Activated naive CD8-positive, alpha-beta T cell treated with anti-CD3 and anti-CD28 coated beads, Interleukin-2, amount 50 U/mL, for 16 hours (primary cell): ENCODE measurements at places on chromosomes 13 and 19.

DNA sequence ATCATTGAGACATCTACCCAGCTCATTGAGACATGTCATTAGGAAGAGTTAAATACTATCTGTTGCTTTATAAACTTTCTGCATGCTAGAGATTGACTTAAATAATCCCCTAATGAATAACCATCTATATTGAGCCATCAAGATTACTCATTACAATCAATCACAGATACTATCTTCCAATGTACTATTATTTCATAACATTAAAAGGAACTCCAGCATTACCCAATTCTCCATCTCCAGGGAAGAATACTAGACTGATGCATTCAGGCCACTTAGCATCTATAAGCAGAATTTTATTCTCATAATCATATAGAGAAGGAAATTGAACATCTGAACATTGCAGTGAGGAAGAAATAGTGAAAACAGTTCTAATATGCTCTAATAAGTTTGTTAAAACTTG is 8.0 kb downstream of the EPSTI1 start:
- no peak for DNase-seq

DNA sequence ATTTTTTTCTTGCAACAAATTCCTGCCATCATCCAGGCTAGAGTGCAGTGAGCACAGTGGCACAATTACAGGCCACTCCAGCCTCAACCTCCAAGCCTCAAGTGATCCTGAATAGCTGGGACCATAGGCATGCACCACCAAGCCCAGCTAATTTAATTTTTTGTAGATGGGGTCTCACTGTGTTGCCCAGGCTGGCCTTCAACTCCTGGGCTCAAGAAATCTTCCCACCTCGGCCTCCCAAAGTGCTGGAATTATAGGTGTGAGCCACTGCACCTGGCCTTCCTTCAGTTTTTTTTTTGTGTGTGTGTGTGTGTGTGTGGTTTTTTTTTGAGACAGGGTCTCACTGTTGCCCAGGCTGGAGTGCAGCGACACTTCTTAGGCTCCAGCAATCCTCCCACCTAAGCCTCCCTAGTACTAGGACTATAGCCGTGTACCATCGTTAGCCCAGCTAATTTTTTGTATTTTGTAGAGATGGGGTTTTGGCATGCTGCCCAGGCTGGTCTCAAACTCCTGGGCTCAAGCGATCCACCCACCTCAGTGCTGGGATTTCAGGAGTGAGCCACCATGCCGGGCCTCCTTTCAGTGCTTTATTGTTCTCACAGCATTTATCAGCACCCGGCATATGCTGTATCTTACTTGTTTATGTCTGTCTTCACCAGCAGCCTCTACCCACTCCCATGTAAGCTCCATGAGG is 5.9 kb upstream of the SRRM5 start:
- no peak for DNase-seq

- DNase-seq = no peak
These were observed 177.0 kb downstream of the DCLK1 start for GRCh38 chr13:35954207-35954560.

- no peak for DNase-seq
These were observed 185.7 kb downstream of the RFC3 start for GRCh38 chr13:34003656-34004055.

DNA sequence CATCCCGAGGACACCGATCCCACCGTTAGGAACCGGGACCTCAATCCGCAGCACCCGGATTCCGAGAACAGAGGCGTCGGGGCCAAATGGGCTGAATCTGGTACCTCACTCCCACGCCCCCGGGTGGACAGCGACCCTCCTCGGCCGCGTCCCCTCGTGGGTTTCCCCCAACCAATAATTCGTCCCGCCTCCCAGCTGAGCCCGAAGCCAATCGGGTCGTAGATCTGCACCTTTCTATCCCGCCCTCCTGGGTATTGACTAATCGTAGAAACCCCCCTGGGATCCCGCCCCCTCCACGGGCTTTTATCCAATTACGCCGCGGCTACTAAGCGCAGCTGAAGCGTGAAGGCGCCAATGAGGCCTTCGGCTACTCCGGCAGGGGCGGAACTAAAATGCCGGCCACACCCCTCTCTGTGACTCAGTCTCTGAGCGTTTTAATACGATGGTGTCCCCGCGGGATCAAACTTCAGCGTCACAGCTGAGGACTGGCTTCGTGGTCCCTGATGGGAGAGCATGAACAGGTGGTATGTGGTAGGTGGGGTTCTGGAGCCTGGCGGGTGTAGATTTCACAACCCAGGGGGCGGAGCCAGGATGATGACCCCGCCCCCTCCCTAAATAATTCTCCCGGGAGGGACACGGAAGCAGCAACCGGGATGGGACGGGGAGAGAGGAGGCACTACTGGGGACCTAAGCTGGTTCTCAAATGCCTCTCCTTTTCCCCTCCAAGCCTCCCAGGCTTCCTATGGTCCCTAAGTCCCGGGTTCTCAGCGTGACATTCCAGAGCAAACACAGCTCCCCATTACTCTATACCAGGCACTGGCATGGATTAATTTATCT is at the start of the genes CCDC159 and TMEM205:
CCDC159 (plus strand) TSS at position 416 of the 837 bp plus-strand sequence; CDS start at position 504, 88 bp downstream.
TMEM205 (minus strand) TSS at position 165 of the 837 bp plus-strand sequence. CDS start 649 bp downstream, outside the sequence.
- peak; percentile 98 for DNase-seq

DNA sequence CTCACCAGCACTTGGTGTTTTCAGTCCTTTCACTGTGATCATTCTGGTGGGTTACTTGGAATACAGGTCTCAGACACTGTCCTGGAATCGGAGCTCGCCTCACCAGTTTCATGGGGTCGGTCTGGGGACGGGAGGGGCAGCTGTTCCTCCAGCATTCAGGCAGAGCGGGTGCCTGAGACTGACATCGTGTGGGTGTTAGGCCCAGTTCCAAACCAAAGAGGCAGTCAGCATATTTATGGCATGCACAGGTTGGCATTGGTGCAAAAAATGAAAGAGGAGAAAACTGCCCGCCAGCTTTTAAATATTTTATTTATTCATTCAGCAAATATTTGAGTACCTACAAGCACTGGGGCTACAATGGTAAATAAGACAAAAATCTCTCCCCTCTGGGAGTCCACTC is 20.1 kb downstream of the PLEKHF1 start:
- no peak for DNase-seq

DNA sequence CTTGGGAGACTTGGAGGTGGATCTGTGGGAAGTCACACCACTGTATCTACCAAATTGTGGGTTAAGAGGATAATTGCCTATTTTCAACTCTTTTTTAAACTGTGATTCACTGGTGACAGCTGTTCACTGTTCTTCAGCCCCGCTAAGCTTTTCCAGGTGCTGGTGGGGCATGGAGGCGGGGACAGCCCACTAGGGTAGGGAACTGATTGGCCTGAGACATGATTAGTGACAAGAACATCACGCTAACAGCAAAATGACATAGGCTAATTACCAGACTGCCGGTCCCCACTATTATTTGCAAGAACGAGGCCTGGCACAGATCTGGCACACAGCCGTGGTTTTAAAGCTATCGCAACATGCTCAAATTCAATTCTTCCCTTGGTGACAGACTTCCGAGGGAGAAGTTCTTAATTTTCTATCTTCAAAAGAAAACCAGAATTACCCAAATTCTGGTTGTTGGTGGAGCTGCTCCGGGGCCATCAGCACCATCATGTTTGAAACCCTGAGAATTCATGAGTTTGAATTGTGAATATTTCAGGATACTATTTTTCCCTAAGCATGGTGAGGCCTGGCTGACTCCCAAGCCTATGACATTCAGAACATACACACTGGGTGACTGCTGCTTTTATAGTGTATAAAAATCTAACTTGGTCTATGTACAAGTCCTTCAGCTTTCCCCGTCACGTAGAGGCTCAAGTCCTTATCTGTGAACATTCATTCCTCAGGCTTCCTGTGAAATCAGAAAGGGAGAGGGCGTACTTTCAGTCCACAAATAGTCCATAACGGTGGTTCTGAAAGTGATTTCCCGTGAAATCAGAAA is 17.9 kb downstream of the DOCK9 start:
- no peak for DNase-seq
